ENCODE measurements at places on chromosomes 6 and 20.

DNA sequence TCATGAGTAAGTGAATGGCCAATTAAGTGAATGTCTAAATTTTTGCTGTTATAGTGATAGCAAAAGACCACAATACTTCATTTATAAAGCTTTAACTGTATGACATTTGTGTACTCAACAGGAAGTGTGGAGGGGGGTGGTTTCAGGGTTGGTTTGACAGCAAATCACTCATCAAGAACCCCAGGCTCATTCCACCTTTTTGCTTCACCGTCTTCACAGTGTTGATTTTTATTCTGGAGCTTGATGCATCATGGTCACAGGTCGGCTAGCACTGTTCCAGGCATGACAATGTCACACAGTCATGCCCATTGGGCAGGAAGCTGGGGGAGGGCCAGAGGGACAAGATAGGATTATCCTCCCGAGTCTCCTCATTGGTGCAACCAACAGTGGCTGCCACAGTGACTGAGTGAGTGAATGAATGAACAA, 75.0 kb downstream of the MDGA1 start:
- DNase-seq = no peak

GRCh38 chr6:17268114-17268513, 13.0 kb upstream of the RBM24 start:
- no peak for DNase-seq

- no peak for DNase-seq
Measured at GRCh38 chr6:106094261-106094963, 8.3 kb downstream of the PRDM1 start.

DNA sequence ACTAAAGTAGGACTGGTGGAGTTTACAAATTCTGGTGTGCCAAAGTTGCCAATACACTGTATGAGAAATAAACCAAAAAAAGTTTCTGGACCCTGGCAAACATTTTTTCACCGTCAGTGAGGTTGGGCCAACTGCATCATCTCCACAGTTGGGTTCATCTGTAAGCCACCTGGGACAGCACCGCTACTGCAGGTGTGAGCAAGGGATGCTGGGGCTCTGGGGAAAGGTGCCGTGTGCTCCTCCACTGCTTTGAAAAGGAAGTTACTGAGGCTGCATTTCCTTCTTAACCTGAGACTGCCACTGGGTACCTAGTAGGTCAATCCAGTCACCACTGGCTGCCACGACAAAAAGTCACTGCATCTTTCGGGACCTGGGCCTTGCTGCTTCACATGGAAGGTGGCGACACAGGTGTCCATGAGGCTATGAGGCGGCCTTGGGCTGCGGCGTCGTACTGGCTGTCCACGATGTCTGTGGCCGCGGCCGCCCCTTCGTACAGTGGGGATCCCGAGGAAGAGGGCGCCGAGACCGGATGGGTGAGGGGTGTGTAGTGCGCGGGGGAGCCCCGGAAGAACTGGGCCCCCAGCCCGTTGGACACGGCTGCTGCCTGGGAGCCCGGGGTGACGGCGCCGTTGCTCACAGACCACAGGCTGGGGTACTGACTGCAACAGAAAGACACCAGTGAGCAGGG, 9.6 kb downstream of the TBXT start:
- no peak for DNase-seq
